ENCODE measurements at places on chromosomes 12 and 14. TPM values are rescaled to one million over a fixed set of nuclear protein-coding genes. Genes with fewer than 3 reads are reported as not detected.

DNA sequence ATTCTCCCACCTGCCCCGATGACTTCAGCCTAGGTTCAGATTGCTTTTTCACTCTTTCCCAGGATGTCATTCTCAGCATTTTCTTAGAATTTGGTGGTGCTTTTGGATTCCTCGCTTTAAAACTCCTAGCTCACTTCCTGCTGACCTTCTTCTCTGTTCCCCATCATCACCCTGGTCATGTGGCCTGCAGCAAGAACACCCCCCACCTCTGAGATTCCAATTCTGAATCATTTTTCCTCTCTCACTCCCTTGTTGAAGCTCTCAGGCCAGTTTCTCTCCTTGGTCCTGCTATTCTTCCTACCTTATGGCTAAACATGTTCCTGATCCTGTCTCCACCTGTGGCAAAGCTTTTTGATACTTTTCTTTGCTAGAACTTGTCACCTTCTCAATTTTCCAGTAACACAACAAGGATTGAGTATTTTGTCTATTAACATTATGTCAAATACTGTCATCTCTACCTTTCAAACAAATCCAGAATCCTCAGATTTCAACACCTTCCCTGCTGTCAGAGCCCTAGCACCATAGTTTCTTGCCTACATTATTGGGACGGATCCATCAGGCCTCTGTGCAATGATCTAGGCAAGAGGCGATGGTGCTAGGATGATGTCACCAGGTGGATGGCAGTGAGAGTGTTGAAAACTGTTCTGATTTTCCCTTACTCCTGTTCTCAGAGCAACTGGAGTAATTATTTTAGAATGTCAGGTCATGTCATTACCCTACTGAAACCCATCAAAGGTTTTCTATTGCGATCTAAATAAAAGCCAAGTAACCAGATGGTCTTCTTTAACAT is 233.7 kb downstream of the MON2 start:
- H3K27ac ChIP-seq: no peak overlapping the region
- no peaks in the 10 kb centered on the region for H3K36me3 ChIP-seq
- H3K4me1 ChIP-seq: peaks cover 71% of the 10 kb centered on the region
- H3K27me3 ChIP-seq: no peaks in the 10 kb centered on the region
- DNase-seq: no peak
- H3K4me3 ChIP-seq: no peak overlapping the region

GRCh38 chr14:64721391-64721791 is 17.2 kb downstream of the PLEKHG3 start:
- H3K4me3 ChIP-seq: 0 out of 2 replicates have a peak overlapping the region, but pooled peaks have one; percentile 8
- peak; percentile 91 for DNase-seq
- peak overlapping the region; percentile 98 for H3K27ac ChIP-seq
- no peaks in the 10 kb centered on the region for H3K27me3 ChIP-seq

Gene PLEKHD1
- total RNA-seq: not detected

DNA sequence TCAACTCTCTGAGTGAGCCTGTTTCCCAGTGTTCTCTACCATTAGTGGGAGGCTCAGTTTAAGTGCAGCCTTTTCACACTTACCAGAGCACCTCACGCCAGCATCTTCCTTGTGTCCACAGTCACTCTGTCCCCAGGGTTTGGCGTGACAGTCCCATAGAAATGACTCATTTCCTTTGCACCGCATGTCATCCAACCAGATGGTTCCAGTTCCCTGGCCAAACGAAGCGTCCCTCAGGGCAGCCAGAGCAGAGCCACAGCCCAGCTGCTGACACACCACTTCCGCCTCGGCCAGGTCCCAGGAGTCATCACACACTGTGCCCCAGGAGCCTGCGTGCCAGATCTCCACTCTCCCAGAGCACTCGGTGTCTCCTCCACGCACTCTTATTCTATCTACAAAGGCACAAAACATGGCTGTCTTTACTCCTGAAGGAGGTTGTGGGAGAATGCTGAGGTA is 65.4 kb downstream of the ACSM4 start:
- peaks cover 11% of the 10 kb centered on the region for H3K4me1 ChIP-seq
- H3K4me3 ChIP-seq: no peak overlapping the region
- DNase-seq: peak; percentile 25

DNA sequence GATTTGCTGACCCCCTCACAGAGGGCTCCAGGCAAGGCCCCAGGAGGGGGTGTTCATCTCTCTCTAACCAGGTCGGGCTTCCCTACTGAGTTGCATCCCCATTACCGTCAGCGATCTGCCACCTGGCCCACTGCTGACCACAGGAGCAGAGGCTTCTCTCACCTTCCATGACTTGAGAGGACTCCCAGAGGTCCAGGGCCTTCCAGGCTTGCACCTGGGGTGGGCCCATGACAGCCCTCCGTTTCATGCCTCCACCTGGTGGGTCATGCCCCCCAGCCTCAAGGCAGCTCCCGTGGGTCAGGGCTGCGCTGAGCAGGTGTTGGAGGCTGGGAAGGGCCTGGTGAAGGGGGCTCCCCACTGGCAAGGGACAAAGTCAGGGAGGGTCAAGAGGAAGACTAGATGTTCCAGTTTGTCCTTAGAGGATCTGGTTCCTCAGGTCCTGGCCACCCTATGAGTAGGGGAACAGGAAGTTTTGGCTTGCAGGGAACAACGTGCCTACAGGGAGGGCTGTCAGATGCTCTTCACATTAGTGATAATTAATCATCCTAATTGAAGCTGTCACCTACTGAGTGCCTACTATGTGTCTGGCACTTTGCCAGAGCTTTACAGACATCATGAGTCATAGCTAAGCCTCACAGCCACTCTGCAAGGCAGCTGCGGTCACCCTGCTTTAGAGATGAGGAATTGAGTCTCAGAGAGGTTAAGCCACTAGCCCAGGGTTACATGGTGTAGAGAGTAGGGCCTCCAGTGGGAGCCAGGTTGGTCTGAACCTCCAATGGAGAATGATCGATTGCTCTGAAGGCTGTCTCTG is 13.8 kb downstream of the NFKBIA start:
- no peak overlapping the region for H3K27ac ChIP-seq
- no peaks in the 10 kb centered on the region for H3K36me3 ChIP-seq
- DNase-seq: no peak

Gene OR6C75
- total RNA-seq: not detected

Gene ATL1
- 2.3 TPM for total RNA-seq

Gene TAS2R31
- total RNA-seq: 1.5 TPM

DNA sequence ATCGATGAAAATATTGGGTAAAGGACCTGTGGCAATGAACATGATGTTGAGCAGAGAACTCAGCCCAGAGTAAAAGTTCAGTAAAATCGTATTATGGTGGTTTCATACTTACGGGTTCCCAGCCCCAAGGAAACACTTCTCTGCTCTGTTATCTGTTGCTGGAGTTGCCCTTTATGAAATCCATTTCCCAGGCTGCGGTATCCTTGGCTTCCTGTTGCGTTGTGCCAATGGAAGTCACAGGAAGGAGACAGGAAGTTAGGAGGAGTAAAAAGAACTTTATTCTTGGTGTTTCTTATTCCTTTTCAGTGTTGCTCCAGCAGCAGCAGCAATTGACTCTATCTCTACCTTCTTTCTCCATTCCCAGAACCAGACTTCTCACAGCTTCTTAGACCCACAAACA is 965.2 kb downstream of the VRK1 start:
- H3K36me3 ChIP-seq: no peaks in the 10 kb centered on the region
- no peak overlapping the region for H3K27ac ChIP-seq
- H3K4me1 ChIP-seq: no peaks in the 10 kb centered on the region
- no peak overlapping the region for H3K4me3 ChIP-seq
- DNase-seq: no peak
- no peaks in the 10 kb centered on the region for H3K27me3 ChIP-seq

Gene CMA1
- total RNA-seq: not detected

- H3K27me3 ChIP-seq: peaks cover 6% of the 10 kb centered on the region
- no peaks in the 10 kb centered on the region for H3K4me1 ChIP-seq
- no peaks in the 10 kb centered on the region for H3K36me3 ChIP-seq
- no peak overlapping the region for H3K4me3 ChIP-seq
- DNase-seq: no peak
Observed at GRCh38 chr12:98359856-98360255, 155.5 kb upstream of the TMPO start.

Gene R3HDM2
- total RNA-seq: 18.4 TPM

- H3K4me1 ChIP-seq: no peaks in the 10 kb centered on the region
- H3K27me3 ChIP-seq: no peaks in the 10 kb centered on the region
- H3K4me3 ChIP-seq: no peak overlapping the region
- peaks cover 7% of the 10 kb centered on the region for H3K36me3 ChIP-seq
Observed at GRCh38 chr12:51755251-51755650, 93.3 kb downstream of the FIGNL2 start.

Gene CYP27B1
- total RNA-seq: 12.9 TPM

Gene FRMD6
- 108 TPM for total RNA-seq

DNA sequence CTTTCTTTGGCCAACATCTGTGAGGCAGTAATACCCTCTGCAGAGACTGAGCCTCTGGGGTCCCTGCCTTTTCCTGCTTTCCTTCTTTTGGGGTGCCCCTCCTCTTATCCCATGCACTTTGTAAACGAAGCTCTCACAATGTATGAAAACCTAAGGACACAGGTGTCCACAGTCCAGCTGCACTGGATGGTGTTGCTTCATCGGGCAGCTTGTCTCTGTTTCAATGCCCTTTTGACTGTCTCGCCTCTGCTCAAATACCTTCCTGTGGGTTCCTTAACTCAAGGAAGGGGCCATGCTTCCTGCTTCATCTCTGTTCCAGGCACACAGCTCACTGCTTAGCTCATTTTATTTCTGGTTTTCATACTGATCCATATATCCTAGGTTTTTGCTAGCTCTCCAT is 6.4 kb downstream of the C1RL start:
- H3K27ac ChIP-seq: no peak overlapping the region
- H3K36me3 ChIP-seq: no peaks in the 10 kb centered on the region
- DNase-seq: no peak
- no peaks in the 10 kb centered on the region for H3K27me3 ChIP-seq
- no peaks in the 10 kb centered on the region for H3K4me1 ChIP-seq

Gene SLC4A8
- total RNA-seq: 6.2 TPM

Gene LMNTD1
- 1.9 TPM for total RNA-seq

GRCh38 chr12:2397356-2398045 is 344.7 kb downstream of the CACNA1C start:
- no peaks in the 10 kb centered on the region for H3K36me3 ChIP-seq
- no peaks in the 10 kb centered on the region for H3K27me3 ChIP-seq
- H3K4me3 ChIP-seq: no peak overlapping the region

DNA sequence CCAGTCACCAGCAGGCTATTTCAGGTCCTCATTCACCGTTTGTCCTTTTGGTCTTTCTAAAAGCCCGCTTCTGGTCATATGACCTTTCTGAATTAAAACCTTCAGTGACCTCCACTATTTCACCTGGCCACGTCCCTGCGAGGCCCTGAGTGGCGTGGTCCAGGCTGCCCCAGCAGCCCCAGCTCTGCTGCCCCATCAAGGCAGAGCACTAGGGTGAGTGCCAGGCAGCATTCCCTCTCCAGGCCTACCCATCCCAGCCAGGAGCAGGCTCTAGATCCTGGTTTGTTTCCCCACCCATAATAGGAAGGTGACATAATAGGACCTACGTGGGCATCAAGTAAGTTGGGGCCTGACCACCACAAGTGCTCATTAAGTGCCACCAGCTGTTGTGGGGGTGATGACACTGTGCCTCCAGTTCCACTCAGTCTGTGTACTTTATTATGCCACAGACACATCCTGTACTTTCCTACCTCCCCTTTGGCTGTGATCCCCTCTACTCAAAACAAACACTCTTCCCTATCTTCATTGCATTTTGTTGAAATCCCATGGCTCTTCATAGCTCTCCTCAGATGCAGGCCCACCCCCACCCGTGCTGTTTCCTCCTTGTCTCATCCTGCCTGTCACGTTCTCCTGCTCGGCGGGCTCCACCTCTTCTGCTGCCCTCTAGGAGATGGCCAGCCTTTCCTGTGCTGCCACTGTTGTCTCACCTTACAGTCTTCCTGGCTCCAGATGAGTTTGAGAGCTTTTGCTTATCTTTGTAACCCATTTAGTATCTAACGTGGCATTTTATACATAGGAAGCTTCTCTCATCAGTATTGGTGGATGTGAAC is 21.4 kb downstream of the CKB start:
- no peak overlapping the region for H3K4me3 ChIP-seq
- no peaks in the 10 kb centered on the region for H3K27me3 ChIP-seq
- no peak for DNase-seq

DNA sequence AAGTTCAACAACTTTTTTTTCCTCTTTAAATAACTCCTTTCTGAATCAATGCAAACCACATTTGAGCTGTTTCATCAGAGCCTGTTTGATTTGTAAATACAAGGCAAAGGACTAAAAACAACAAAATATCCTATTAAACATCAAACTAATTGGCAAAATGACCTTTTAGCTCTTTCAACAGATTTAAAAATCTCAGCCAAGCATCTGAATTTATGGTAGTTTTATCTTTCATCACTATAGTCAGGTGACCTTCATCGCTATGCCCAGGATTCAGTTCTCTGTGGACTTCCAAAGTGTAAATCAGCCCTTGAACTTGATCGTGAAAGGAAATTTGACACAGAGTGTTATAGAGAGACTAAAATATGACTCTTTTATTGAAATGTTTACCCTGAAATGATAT is 1554.5 kb upstream of the FLRT2 start:
- no peaks in the 10 kb centered on the region for H3K36me3 ChIP-seq
- no peak overlapping the region for H3K27ac ChIP-seq
- no peaks in the 10 kb centered on the region for H3K27me3 ChIP-seq
- DNase-seq: no peak
- H3K4me1 ChIP-seq: no peaks in the 10 kb centered on the region

DNA sequence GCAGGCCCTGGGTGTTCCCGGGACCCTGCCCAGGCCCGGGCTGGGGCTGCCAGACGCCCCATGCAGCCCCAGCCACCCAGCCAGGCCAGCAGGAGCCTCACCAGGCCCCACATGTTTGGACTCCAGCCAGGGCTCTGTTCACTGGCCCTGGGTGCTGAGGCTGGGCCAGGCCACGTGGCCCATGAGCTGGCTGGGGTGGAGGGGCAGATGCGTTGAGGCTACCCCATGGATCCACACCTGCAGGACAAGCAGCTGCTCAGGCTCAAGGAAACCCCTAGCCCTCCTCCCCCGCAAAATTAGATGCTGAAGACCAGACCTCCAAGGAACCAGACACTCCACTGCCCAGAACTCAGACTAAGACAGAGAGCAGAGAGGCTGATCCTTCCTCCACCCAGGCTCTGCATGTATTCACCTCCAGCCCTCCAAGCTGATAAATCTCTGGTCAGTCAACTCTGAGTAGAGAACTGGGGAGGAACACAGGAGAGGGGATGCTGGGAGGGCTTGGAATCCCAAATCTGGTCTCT is 1.6 kb downstream of the CDH24 start:
- H3K4me1 ChIP-seq: peaks cover 24% of the 10 kb centered on the region
- no peak for DNase-seq
- peaks cover 26% of the 10 kb centered on the region for H3K36me3 ChIP-seq

Gene SIX6
- not detected for total RNA-seq

Gene PPP1R36
- total RNA-seq: not detected

GRCh38 chr14:21496453-21496852 is 14.7 kb downstream of the METTL3 start:
- H3K4me1 ChIP-seq: no peaks in the 10 kb centered on the region
- no peak for DNase-seq
- no peaks in the 10 kb centered on the region for H3K27me3 ChIP-seq
- no peak overlapping the region for H3K27ac ChIP-seq
- peaks cover 86% of the 10 kb centered on the region for H3K36me3 ChIP-seq

- peaks cover 36% of the 10 kb centered on the region for H3K4me1 ChIP-seq
- H3K4me3 ChIP-seq: no peak overlapping the region
- H3K27me3 ChIP-seq: no peaks in the 10 kb centered on the region
- no peak overlapping the region for H3K27ac ChIP-seq
- DNase-seq: no peak
Observed at GRCh38 chr12:8037046-8037663, 4.6 kb downstream of the FOXJ2 start.

All from SJSA1 (cell line).